A549 treated with ZK216348 at 1 μM for 4 hours (cell line): ENCODE measurements at places on chromosomes 6 and 20. TPM values are rescaled to one million over a fixed set of nuclear protein-coding genes. Genes with fewer than 3 reads are reported as not detected.

FAM110A gene
- 4.3 to 12.4 TPM (median 11.4 TPM) in 5 replicates for total RNA-seq

PPIL6 gene
- 0.81 to 4.4 TPM (median 2.0 TPM) in 5 replicates for total RNA-seq

ZSCAN9 gene
- 5.4 to 8.8 TPM (median 7.6 TPM) in 5 replicates for total RNA-seq

C6orf118 gene
- 0.12 to 0.34 TPM (median 0.28 TPM) in 4 of 5 replicates, not detected in the other for total RNA-seq

CAGE1 gene
- total RNA-seq, result 0.12 TPM in 1 of 5 replicates, not detected in the others

FKBP5 gene
- 54.6 to 94.6 TPM (median 68.1 TPM) in 5 replicates for total RNA-seq

MUC21 gene
- 0.05 TPM in 1 of 5 replicates, not detected in the others for total RNA-seq

MYMX gene
- not detected in 5 replicates for total RNA-seq

PDE7B gene
- 0.57 to 1.3 TPM (median 0.97 TPM) in 5 replicates for total RNA-seq

EYA4 gene
- total RNA-seq, result 7.9 to 12.6 TPM (median 9.7 TPM) in 5 replicates

MRPS26 gene
- 89.5 to 167 TPM (median 155 TPM) in 5 replicates for total RNA-seq

NRSN1 gene
- total RNA-seq, result not detected in 5 replicates

FAXC gene
- 5.4 to 11.8 TPM (median 7.2 TPM) in 5 replicates for total RNA-seq

PLN gene
- not detected in 5 replicates for total RNA-seq

ZSWIM1 gene
- 4.5 to 6.4 TPM (median 5.2 TPM) in 5 replicates for total RNA-seq

CD93 gene
- not detected in 5 replicates for total RNA-seq

SLC22A16 gene
- not detected in 5 replicates for total RNA-seq

VSX1 gene
- total RNA-seq, result 0.89 to 1.2 TPM (median 1.0 TPM) in 5 replicates

DCDC2 gene
- 2.0 to 3.3 TPM (median 2.5 TPM) in 5 replicates for total RNA-seq

OOEP gene
- not detected in 5 replicates for total RNA-seq

SRMS gene
- 0.18 to 0.22 TPM in 2 of 5 replicates, not detected in the others for total RNA-seq

KIF6 gene
- total RNA-seq, result 0.11 to 0.45 TPM (median 0.13 TPM) in 4 of 5 replicates, not detected in the other

RNF182 gene
- 2.3 to 3.4 TPM (median 3.1 TPM) in 5 replicates for total RNA-seq

HSPA12B gene
- total RNA-seq, result 0.35 to 0.65 TPM (median 0.45 TPM) in 5 replicates

HSPA1L gene
- 1.4 to 2.2 TPM (median 1.9 TPM) in 5 replicates for total RNA-seq

EYA2 gene
- 2.4 to 3.8 TPM (median 2.6 TPM) in 5 replicates for total RNA-seq

CNR1 gene
- 0.63 to 1.4 TPM (median 0.78 TPM) in 5 replicates for total RNA-seq

DNAH8 gene
- total RNA-seq, result not detected in 5 replicates

OR2B6 gene
- total RNA-seq, result 0.15 to 0.62 TPM in 2 of 5 replicates, not detected in the others

SLC26A8 gene
- not detected in 5 replicates for total RNA-seq

PPP1R14C gene
- 1.1 to 1.7 TPM (median 1.5 TPM) in 5 replicates for total RNA-seq

TRMT6 gene
- total RNA-seq, result 43.4 to 62.4 TPM (median 46.5 TPM) in 5 replicates

FILIP1 gene
- 0.17 to 0.52 TPM (median 0.31 TPM) in 5 replicates for total RNA-seq

SLC22A7 gene
- total RNA-seq, result not detected in 5 replicates

UBE2C gene
- 213 to 281 TPM (median 233 TPM) in 5 replicates for total RNA-seq

MEP1A gene
- not detected in 5 replicates for total RNA-seq

DLL1 gene
- total RNA-seq, result 0.07 to 0.38 TPM (median 0.13 TPM) in 5 replicates

FOXF2 gene
- total RNA-seq, result 17.5 to 29.8 TPM (median 25.5 TPM) in 5 replicates

GPR63 gene
- total RNA-seq, result 0.26 to 0.60 TPM (median 0.41 TPM) in 5 replicates

SLC35D3 gene
- total RNA-seq, result 0.10 to 0.11 TPM in 2 of 5 replicates, not detected in the others

SIRPD gene
- not detected in 5 replicates for total RNA-seq

ZNF165 gene
- 0.57 to 1.5 TPM (median 0.83 TPM) in 5 replicates for total RNA-seq

SIRPB2 gene
- 0.05 TPM in 1 of 5 replicates, not detected in the others for total RNA-seq

GRIK2 gene
- 0.21 to 0.57 TPM (median 0.47 TPM) in 5 replicates for total RNA-seq

RHAG gene
- total RNA-seq, result 0.11 TPM in 1 of 5 replicates, not detected in the others

CLIC5 gene
- not detected in 5 replicates for total RNA-seq

TRIM38 gene
- total RNA-seq, result 1.5 to 2.1 TPM (median 1.7 TPM) in 5 replicates

SAMD5 gene
- 0.58 to 0.87 TPM (median 0.70 TPM) in 5 replicates for total RNA-seq

COL9A3 gene
- total RNA-seq, result 0.21 to 0.81 TPM (median 0.49 TPM) in 5 replicates

SLC22A3 gene
- 33.9 to 44.9 TPM (median 40.5 TPM) in 5 replicates for total RNA-seq

ATRN gene
- total RNA-seq, result 18.8 to 28.3 TPM (median 24.3 TPM) in 5 replicates

IMPG1 gene
- total RNA-seq, result not detected in 5 replicates

IRF4 gene
- total RNA-seq, result 0.15 to 2.0 TPM (median 0.40 TPM) in 5 replicates

OXT gene
- total RNA-seq, result not detected in 5 replicates
